ENCODE measurements at places on chromosomes 5 and 9.

GRCh38 chr5:139457653-139458306, 4.8 kb downstream of the ECSCR start:
- no peak for DNase-seq

DNA sequence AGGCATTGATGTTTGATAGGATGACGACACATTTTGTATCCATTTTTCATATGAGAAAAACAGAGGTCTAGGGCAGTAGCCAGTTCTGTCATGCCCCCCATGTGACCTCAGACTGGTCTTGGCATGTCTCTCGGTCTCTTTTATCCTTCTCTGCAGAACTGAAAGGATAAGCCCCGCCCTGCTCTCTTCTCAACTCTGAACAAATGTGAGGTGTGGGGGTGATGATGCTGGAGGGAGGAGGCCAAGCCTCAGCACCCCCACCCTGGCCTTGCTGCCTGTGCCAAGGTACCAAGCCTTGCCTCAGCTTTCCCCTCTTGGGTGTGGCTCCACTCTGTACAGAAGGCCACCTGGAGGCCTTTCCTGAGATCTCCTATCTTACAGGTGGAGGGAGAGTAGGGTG, 19.5 kb upstream of the CRB2 start:
- DNase-seq, result no peak

DNA sequence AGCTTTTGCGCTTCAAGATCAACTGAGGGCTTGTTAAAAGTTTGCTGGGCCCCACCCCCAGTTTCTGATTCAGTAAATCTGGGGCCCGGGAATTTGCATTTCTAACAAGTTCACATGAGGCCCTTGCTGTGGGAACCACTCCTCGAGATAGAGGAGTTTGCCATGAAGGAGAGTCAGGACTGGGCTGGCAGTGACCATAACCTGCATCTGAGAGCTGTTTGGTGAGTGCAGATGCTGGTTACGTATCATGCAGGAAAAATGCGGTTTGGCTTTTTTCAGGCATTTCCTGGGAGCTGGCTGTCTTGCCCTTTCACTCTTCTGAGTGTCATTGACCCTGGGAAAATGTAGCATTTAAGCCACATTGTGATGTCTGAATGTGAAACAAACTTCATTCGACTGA, 9.4 kb upstream of the ANGPTL2 start:
- no peak for DNase-seq

DNA sequence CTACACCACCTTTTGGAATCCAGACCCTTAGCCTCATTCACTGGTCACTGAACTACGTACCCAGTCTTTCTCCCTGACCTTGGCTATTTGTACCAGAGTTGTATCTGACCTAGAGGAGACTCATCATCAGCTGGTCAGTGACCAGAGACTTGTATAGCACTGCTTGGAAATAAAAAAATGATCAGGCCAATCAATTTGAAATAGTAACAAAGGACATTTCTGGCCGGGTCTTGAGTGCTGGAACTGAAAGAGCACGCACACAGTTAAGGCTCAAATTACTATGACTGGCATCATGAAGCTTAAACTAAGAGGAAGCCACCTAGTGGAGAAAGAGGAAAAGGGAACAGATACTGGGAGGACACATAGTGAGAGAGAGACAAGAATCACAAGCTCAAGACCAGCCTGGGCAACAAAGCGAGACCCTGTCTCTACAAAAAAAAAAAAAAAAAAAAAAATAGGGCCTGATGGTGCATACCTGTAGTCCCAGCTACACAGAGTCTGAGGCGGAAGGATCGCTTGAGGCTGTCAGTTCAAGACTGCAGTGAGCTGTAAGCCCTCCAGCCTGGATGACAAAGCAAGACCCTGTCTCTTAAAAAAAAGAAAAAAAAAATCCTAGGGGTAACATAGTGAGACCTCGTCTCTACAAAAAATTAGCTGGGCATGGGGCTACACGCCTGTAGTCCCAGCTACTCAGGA, 12.8 kb upstream of the SRP19 start:
- DNase-seq, result no peak

DNA sequence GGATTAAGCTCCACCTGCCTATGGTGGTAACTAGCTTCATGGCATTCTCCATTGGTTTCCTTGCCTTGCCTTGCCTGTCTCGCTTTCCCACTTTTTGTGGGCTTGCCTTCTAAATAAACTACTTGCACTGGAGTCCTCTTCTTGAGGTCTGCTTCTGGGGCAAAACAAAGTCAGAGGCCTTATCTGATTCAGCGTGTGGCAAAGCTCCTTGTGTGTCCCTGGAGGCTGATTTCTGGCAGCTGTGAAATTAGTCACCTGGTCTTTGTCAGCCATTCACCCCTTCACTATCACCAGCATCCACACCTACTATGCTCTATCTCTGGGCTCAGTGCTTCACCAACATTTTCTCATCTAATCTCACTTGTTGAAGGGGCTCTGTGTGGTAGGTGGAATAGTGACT, 176.2 kb downstream of the SEC61B start:
- no peak for DNase-seq

DNA sequence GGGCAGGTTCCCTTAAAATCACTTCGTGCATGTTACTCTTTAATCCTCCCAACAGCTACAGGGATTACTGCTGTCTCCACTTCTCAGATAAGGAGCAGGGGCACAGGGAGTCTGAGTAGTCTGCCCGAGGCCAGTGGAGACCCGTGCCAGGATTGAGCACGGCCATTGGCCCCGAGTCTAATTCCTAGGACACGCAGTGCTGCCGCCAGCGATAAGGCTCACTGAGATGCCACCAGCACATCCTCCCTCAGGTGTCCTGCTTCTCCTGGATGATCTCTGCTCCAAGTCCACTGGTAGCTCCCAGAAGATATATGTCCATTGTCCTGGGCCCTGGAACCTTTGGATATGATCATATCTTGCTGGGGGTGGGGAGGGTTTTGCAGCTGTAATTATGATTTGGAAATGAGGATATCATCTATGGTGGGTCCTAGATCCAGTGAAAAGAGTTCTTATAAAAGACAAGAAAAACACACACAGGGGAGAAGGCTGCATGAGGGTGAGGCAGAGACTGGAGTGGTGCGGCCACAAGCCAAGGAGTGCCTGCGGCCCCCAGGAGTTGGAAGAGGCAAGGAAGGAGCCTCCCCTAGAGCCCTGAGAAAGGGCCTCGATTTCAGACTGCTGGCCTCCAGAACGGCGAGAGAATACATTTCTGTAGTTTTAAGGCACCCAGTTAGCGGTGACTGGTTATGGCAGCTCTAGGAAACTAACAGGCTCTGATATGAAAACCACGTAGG, 19.4 kb upstream of the MED10 start:
- no peak for DNase-seq

- no peak for DNase-seq
These were observed 6.2 kb downstream of the MTRR start for GRCh38 chr5:7875151-7875550.

DNA sequence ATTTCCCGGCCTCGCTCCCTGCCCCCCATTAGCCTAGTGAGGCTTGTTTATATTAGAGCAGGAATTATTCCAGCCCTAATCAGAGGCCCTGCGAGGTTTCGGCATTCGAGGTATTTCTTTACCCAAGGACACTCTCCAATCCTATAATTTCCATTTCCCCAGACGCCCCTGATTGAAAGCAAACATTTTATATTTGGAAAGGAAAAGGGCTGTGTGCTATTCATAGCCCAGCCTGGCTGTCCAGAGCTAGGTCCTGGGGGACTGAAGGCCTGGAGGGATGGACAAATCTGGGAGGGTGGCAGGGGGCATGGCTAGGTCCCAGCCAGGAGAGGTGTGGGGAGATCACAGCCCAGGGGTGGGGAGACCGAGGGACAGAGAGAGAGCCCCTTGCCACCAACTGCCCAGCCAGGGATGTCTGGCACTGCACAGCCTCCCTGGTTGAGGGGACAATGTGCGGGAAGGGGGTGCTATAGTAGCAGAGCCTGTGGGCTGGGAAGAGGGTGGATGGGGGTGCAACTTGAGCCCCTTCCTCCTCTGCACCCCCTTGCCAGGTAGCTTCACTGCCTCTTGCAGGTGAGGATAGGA, 125.1 kb downstream of the BARX1 start:
- DNase-seq, result no peak

- no peak for DNase-seq
These were observed 236.9 kb downstream of the PDE4D start for GRCh38 chr5:59656351-59657254.

DNA sequence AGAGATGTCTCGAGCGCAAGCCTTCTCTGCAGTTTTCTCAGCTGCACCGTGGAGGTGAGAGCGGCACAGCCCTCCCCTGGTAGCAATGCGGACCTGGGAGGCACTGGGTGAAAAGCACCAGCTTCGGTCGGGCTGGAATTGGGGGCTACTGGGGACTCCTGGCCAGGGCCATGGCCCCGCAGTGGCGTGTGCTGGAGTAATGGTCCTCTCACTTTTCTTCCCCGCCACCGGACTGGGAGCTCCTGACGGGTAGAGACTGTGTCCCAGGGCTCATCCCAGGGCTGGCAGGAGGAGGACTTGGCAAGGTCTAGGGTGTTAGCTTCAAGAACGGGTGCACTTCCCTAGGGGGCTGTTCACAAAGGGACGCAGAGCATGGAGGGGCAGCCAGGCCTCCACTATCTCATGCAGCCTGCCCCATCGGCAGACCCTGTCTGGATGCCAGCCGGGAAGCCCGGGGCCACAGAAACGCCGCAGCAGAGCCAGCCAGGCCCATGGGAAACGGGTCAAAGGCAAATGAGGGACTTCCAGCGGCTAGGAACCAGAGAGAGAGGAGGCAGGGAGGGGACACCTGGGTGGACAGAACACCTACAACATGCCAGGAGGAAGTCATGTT, 92.6 kb upstream of the MVB12B start:
- no peak for DNase-seq

DNA sequence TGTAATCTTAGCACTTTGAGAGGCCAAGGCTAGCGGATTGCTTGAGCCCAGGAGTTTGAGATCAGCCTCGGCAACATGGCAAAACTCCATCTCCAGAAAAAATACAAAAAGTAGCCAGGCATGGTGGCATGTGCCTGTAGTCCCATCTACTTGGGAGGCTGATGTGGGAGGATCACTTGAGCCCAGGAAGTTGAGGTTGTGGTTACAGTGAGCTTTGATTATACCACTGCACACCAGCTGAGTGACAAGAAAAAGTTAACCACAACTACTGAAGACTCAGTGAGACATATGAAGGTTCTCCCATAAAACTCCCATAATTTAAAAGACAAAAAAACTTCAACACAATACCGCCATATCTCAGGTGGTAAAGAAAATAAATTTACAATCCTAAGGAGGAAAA, 98.0 kb downstream of the NR6A1 start:
- no peak for DNase-seq
